PC-9 (cell line): ENCODE measurements at places on chromosomes 4 and X. TPM values are rescaled to one million over a fixed set of nuclear protein-coding genes. Genes with fewer than 3 reads are reported as not detected.

PCDH10 gene
- not detected in 2 replicates for total RNA-seq

- no peak for DNase-seq
These were observed 126.6 kb upstream of the FAM9C start for GRCh38 chrX:13170966-13171558.

- peak; percentile 35 for DNase-seq
These were observed 250.5 kb downstream of the TECRL start for GRCh38 chr4:64158648-64159326.

GRCh38 chrX:107445146-107445545, 4.3 kb upstream of the FRMPD3 start:
- DNase-seq: no peak

DNA sequence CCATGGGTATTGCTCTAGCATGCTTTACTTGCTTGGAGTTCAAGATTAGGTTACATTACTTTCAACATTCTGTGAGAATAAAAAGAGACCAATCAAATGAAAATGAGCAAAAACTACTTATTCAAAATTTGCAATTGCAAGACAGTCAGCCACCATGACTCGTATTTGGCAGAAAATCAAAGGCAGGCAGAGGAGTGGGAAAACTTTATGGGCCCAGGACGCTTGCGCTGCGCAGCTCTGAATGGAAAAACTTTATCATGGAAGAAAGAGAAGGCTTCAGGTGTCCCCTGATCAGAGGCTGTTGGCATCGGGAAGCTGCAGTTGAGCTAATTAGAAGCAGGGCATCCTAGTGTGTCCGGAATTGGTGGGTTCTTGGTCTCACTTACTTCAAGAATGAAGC, 250.6 kb downstream of the USP46 start:
- DNase-seq: no peak

DNA sequence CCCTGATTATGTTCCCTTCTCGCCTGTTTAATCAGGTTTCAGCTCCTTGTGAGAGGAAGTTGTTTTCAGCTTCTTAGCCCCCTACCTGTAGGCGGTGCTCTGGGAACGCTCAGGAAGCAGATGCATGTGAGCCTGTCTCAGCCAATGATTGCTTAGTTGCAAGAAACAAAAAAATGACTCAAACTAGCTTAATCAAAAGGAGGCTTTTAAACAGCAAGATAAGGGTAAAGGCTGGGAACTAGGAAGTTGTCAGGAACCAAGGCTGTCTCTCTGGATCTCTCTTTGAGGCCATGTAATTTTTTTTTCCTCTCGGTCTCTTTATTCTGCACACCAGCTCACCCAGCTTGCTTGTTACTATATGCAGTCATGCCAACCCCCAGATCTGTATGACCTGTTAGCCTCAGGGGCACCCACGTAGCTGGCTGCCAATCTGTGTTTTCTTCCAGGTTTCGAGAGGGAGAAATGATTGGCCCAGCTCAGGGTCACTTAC, 109.1 kb downstream of the PTTG2 start:
- DNase-seq: no peak
